ENCODE measurements at places on chromosomes 6 and 20. TPM values are rescaled to one million over a fixed set of nuclear protein-coding genes. Genes with fewer than 3 reads are reported as not detected.

DNA sequence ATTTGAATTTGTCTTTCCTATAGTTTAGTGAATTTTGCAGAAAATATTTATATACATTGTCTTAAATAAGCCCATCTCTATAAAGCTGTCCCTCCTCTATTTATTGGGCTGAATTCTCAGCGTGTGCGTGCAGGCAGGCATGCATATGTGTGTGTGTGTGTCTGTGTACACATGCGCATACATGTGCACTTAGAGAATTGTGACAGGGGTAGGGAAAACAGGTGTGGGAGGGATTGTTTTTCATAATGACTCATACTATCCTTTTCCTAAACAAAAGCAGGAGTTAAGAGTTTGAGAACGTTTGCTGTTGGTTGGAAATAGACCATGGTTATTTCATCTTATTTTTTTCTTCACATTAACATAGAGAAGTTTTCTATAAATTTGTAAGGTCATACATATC, 43.4 kb upstream of the FABP7 start:
- H3K4me1 ChIP-seq = no peaks in the 10 kb centered on the region
- no peak for DNase-seq
- no peaks in the 10 kb centered on the region for H3K27me3 ChIP-seq
- H3K4me3 ChIP-seq = no peak overlapping the region
- H3K36me3 ChIP-seq = no peaks in the 10 kb centered on the region

Gene SRSF6
- total RNA-seq = 145 TPM

GRCh38 chr6:116971959-116972358, 94.9 kb downstream of the RFX6 start:
- no peak for DNase-seq
- no peaks in the 10 kb centered on the region for H3K36me3 ChIP-seq
- no peak overlapping the region for H3K27ac ChIP-seq
- no peaks in the 10 kb centered on the region for H3K4me1 ChIP-seq
- no peaks in the 10 kb centered on the region for H3K27me3 ChIP-seq
- H3K4me3 ChIP-seq = no peak overlapping the region

- no peak overlapping the region for H3K4me3 ChIP-seq
- no peak overlapping the region for H3K27ac ChIP-seq
- peaks cover 75% of the 10 kb centered on the region for H3K36me3 ChIP-seq
- H3K4me1 ChIP-seq = no peaks in the 10 kb centered on the region
- DNase-seq = no peak
- no peaks in the 10 kb centered on the region for H3K27me3 ChIP-seq
These were observed 41.9 kb downstream of the FOXP4 start for GRCh38 chr6:41588111-41588510.

Gene HUS1B
- 1.1 TPM for total RNA-seq

- no peaks in the 10 kb centered on the region for H3K27me3 ChIP-seq
- no peak overlapping the region for H3K27ac ChIP-seq
- no peaks in the 10 kb centered on the region for H3K36me3 ChIP-seq
- H3K4me1 ChIP-seq = no peaks in the 10 kb centered on the region
These were observed 573.6 kb downstream of the MMUT start for GRCh38 chr6:48889429-48889828.

Gene BTNL2
- total RNA-seq = not detected

- H3K4me3 ChIP-seq = no peak overlapping the region
- peaks cover 95% of the 10 kb centered on the region for H3K27me3 ChIP-seq
- no peak for DNase-seq
- no peak overlapping the region for H3K27ac ChIP-seq
- H3K4me1 ChIP-seq = no peaks in the 10 kb centered on the region
These were observed 196.9 kb upstream of the ZNF184 start for GRCh38 chr6:27669624-27670301.

Gene FLRT3
- total RNA-seq = 60.7 TPM

- H3K36me3 ChIP-seq = no peaks in the 10 kb centered on the region
- no peaks in the 10 kb centered on the region for H3K27me3 ChIP-seq
- peaks cover 15% of the 10 kb centered on the region for H3K4me1 ChIP-seq
- H3K27ac ChIP-seq = no peak overlapping the region
- no peak overlapping the region for H3K4me3 ChIP-seq
These were observed 14.7 kb upstream of the DST start for GRCh38 chr6:56657354-56657753.
